ENCODE measurements at places on chromosomes 7 and 10.

DNA sequence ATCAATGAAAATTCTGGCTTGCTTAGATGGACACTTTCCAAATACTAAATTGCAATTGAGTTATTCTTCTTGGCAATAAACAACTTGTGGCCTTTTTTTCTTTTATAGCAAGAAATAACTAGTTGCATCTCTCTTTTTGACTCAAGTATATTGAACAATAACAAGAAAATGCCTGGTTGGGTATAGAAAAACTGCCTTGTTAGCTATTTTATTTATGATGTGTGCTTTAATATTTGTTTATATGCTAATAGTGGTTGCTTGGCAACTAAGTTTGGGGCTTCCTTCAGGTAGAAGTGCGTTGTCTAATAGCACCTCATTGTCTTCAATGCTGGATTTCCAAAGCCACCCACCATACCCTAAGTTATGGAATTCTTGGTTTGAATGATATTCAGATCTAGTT is 30.1 kb upstream of the PPP1R3C start:
- DNase-seq, result no peak

GRCh38 chr10:50416181-50416824 is 165.0 kb upstream of the ASAH2 start:
- DNase-seq, result no peak

- DNase-seq, result no peak
These were observed 5.6 kb upstream of the PCGF5 start for GRCh38 chr10:91214911-91215310.

GRCh38 chr7:29363636-29364425 is 169.3 kb downstream of the CHN2 start:
- DNase-seq, result no peak

- DNase-seq, result no peak
These were observed 22.2 kb upstream of the PARP12 start for GRCh38 chr7:140084972-140085371.

DNA sequence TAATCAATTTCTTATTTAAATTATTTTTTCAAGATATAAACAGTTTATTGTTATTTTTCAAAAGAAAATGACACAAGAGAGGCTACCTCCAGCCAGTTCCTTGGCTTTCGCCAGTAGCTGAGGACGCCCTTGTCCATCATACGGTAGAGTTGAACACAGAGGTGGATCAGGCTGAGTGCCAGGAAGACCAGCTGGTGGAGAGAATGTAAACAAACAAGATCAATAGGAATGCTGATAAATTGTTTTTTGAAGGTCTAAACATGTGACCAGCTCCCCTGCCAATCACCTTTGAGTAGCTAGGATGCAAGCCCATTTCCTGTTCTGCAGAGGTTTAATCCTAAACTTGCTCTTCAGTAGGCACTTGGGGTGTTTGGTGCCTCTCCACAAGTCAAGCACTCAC is 138.9 kb downstream of the PKD1L1 start:
- no peak for DNase-seq

- no peak for DNase-seq
These were observed 12.7 kb upstream of the LARP4B start for GRCh38 chr10:944034-944831.

DNA sequence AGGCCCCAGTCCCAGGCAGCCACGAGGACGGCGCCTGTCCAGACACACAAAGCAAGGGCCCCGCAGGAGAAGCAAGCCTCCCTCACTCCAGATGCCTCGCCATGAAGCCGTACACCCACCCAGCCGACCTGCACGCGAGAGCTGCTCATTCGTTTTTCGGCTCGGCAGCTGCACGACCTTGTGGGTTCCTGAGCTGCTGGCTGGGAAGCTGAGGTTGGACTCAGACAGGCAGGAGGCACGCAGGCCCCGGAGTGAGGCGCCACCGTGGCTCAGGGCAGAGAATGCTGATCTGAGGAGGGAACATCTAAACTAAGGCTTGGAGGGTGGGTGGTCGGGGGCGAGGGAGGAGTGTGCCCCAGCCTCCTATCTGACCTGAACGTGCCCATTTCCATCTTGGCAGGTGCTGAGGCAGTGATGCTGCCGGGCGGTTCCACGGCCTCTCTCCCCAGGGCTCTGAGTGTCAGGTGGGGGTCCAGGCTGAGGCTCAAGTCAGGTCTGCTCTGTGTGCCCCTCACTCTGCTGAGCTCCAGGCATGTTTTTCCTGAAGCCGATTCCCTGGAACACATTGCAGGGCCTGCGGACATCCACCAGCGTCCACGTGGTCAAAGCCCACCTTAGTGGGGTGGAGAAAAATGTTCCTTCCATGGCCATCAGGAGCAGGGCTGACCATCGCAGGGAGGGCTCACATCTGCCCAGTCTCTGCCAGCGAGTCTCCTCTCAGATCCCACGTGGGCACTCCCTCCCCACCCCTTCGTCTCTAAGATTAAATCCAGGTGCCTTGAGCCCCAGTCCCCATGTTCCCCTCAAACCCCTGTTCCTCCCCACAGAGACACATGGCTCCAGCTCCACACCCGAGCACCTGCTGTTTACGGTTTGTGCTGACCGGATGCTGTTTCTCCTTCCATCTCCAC is 28.1 kb upstream of the FAM20C start:
- DNase-seq, result no peak

DNA sequence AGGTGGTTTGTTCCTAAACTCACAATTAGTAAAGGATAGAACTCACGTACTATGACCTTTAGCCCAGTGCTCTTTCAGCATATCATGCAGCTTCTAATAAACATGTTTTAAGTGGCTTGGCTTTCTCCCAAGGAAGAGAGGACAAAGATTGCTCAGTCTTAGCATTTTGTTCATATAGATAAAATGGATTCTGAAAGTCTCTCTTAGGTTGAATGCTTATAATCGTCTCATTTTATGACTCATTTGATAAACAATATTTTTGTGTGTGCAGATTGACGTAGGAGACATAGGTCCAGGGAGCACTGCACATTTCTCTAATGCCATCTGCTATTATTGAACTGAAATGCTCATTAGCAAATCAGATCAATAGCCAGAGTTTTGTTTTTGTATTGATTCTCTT is 44.8 kb downstream of the GNAT3 start:
- DNase-seq, result peak; percentile 43
